Effector CD4-positive, alpha-beta T cell (primary cell): ENCODE measurements at places on chromosomes 13 and 19.

DNA sequence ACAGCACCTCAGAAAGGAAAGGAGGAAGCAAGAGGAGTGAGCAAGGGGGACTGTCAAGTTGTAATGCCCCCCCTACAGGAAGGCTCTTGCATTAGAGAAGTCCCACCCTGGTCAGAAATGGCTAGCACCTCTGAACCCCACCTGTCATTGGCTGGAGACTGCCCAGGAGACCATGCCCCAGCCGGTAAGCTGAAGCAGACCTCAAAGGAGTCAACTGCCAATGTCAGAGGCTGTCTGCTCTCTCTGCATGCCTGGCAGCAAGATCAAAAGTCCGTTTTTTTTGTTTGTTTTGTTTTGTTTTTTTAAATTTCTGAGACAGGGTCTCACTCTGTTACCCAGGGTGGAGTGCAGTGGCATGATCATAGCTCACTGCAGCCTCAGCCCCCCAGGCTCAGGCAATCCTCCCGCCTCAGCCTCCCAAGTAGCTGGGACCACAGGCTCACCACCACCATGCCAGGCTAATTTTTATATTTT is 8.1 kb upstream of the BCL3 start:
- no peak for DNase-seq

GRCh38 chr19:51301266-51301665 is 10.2 kb upstream of the IGLON5 start:
- no peak for DNase-seq

DNA sequence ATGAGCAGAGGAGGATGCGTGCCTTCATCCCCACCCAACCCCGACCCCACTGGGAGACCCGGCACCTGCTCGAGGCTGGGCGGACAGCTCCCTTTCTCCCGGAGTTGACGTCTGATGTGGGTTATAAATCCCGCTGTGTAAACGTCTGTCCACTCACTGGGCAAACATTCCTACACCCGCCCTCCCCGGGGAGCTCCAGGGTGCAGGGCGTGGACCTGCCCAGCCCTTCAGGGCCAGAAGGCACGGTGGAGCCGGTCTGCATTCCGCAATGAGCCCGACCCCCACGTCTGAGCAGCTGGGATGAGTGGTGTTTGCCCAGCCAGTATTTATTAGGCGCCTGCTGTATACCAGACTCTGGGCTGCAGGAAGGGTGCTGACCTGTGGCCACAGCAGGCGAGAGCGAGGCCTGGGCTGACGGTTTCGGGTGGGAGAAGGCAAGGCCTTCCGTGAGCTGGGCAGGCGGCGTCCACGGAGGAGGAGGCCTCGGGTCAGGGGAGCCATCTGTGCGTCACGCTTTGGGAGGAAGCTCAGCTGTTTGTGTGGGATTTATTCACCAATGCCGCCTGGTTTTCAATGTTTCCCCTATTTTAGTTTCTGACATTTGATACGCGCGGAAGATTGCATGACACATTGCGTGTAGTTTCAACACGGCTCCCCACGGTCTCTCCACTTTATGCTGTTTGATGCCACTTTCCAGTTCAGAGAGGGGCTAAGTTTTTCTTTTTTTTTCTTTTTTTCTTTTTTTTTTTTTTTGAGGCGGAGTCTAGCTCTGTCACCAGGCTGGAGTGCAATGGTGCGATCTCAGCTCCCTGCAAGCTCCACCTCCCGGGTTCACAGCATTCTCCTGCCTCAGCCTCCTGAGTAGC is 2.0 kb downstream of the MISP start:
- no peak for DNase-seq

DNA sequence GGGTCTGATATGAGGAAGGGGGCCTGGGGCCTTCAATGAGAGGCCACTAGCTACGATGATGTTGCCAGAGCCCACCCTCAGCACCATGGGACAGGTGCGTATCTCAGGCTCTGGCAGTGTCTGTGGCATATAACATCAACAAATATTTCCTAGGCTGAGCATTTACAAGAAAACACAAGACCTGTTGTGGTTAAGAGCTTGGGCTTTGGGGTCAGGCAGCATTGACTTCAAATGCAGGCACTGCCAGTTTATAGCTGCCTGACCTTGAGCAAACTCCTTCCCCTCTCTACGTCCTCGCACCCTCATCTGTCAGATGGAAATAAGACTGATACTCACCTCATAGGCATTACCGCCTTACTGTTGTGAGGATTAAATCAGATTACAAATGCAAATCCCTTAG is 156.0 kb downstream of the KATNAL1 start:
- no peak for DNase-seq

GRCh38 chr13:51006067-51006845 is 96.7 kb downstream of the RNASEH2B start:
- no peak for DNase-seq

- DNase-seq = no peak
Measured at GRCh38 chr19:29467824-29468401, 57.9 kb upstream of the VSTM2B start.

GRCh38 chr19:1889907-1890306 is 4.6 kb upstream of the ABHD17A start:
- no peak for DNase-seq

- no peak for DNase-seq
Measured at GRCh38 chr19:13181747-13182388, 31.7 kb downstream of the IER2 start.

DNA sequence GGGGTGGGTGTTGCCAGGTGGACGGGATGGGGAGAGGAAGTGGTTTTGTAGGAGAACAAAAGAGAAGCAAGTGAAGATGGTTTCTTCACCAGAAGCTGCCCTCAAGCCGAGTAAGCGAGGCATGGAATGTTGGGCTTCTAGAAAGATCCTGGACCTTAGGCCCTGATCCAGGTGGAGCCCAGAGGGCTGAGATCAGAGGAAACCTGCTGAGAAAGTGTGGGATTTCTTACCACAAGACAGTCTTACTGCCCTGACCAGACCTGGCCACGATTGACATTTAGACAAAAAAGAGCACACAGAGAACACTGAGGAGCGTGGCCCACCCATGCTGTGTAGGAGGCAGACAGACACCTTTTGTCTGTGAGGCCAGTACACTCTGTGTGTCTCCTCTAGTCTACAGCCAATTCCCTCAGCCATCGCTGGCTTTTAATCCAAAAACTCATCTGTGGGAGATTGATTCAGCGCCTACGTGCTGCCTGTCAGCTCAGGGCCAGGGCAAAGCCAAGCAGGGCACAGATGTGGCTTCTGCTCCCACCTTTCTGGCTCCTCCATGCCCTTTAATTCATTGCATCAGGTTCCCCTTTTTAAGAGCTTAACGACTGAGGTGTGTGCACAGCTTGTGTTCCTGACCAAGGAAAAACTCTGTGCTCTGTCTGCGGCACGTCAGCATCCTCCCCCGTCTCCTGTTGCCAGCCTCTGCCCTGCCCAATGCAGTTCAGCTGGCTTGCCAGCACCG is 123.3 kb downstream of the AKAP11 start:
- DNase-seq = no peak

- no peak for DNase-seq
Measured at GRCh38 chr19:35027851-35028599, 2.2 kb upstream of the SCN1B start.

DNA sequence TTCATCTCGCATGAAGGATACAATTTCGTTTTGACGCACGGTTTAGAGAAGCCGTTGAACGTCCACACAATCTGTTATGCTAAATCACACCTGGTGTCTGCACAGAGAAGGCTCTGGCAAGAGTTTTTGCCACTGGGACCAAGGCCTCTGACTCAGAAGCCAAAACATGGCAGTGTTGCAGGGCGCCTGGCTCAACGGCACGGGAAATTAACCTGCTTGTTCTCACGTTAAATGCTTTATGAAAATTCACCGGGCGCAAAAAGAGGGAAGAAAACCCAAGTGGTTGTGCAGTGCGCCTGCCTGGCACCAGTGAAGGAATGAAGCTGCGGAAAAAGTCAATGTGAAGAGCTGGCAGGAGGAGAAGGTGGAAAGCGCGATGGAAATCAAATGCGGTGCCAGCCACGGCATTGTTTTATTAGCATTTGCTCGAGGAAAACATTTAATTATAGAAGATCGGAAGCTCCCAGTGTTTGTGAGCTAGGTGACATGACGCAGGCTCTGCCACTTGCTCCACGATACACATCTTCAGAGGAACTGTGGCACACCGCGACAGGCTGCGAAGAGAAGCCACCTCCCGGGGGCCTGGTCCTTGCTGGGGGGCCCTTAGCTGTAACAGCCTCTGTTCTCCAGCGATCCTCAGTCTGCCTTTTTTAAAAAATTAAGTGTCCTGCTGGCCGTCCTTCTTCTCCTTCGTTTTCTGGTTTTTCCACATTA is 126.2 kb downstream of the ZIC5 start:
- DNase-seq = no peak

- DNase-seq = no peak
Measured at GRCh38 chr19:18045307-18046050, 37.5 kb downstream of the ARRDC2 start.

- no peak for DNase-seq
Measured at GRCh38 chr13:27027086-27027667, 144.4 kb downstream of the USP12 start.

GRCh38 chr19:30364866-30365800 is 7.1 kb upstream of the ZNF536 start:
- no peak for DNase-seq

- no peak for DNase-seq
Measured at GRCh38 chr19:31578326-31578725, 229.1 kb upstream of the TSHZ3 start.

DNA sequence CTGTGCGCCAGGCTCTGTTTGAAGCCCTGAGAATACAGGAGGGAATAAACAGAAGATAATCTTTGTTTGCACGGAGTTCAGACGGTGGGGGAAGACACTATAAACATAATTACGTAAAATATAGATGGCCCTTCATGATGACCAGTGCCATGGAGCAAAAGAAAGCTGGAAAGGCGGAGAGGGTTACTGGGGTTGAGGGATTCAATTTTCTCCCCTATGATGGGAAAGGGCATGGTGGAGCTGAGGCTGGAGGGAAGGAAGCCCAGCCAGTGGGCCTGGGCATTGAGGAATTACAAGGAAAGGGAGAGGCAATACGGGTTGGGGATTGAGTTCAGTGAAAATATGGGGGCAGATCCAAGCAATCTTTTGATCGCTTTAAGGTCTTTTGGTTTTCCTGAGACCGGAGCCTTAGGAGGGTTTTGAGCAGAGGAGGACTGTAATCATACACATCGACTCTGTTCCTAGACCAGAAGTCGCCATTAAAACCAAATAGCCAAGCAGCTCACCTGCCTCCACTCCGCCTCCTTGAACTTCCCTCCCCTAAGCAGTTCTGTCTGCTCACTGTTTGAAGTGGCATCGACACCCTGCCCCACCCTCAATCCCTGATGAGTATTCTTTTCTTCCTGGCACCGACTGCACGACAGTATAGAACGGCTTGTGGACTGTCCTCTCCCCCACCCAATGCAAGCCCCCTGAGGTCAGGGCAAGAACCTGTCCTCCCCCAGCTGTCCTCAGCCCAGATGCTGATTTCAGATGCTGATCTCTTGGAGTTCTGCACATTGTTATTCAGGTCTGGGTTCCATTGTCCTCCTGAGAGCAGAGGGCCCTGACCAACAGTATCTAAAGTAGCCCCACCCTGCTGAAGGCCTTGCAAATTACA is 813 bp upstream of the ZNF296 start:
- no peak for DNase-seq

DNA sequence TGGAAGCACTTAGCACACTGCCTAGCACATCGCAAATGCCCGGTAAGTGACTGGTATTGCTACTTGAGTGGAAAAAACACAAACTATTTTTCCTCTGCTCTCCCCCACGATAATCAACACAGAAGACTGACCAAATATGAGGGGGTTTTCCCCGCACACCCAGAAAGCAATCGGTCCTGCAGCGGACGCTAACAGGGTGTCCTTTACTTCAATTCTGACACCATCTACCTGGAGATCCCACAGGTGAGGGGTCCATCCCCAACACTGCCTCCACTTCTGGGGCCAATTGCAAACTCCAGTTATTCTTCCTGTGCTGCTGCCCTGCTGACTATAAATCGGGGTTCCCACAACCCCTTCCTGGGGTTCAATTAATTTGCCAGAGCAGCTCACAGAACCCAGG is 26.2 kb upstream of the PLEKHF1 start:
- DNase-seq = no peak

DNA sequence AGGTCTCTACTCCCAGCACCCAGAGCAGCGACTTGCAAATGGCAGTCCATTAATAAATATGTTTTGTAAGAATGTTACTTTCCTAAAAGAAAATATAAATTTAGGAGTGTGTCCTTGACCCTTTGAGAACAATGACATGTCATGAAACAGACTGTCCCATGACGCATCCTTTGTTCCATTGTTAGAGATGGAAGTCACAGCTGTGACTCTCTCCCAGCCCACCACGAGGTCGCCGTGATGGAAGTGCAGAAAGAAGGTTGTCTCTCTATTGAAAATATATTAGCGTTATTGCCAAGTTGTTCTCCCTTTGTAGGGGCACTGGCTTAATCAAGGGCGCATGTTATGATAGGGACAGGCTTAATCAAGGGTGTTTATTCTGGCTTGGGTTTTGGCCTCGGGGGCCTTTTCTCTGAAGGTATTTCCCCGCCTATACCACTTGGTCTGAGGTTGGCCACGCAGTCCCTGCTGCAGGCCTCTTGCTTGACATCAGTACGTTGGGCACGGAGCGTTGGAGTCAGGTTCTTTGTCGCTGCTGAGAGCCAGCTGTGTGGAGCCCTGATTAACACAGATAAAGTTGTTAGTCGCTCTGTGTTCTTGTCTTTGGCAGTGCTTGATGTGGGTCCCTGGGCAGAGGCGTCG is 126.7 kb upstream of the ZNF536 start:
- DNase-seq = no peak

GRCh38 chr13:45718992-45719391 is 16.9 kb downstream of the CBY2 start:
- DNase-seq = no peak

DNA sequence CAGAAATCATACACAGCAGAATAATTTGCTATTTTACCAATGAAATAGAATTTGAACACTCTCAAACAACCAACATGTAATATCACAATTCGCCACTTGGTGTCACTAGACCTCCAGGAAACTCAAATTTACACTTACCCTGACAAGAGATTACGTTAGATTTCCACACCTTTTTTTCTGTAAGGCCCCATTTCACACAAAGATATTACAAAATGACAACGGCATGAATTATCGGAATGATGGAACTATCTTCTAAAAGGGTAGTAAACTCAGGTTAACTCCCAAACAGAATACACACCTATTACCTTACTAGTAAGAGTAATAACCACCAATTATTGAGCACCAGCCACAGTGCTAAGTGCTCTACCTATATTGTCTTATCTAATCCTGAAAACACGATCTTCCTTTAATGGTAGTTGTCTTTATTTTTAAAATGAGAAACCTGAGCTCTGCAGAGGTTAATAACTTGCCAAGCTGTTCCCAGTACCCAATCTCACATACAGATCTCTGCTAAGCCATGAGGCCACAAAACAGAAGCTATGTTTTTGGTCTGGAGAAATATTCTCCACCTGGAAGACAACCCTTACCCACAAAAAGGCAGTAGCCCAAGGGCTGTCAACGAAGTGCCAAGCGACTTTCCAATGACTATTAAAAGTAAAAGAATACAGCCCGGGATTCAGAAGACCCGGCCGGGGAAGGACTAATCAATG is 152.4 kb downstream of the DCLK1 start:
- DNase-seq = no peak

- no peak for DNase-seq
Measured at GRCh38 chr19:15115080-15115479, 7.9 kb downstream of the SYDE1 start.
